ENCODE measurements at places on chromosomes 3 and 15. TPM values are rescaled to one million over a fixed set of nuclear protein-coding genes. Genes with fewer than 3 reads are reported as not detected.

- no peaks in the 10 kb centered on the region for H3K36me3 ChIP-seq
- no peak for DNase-seq
These were observed 317.3 kb upstream of the CFAP20DC start for GRCh38 chr3:59367150-59367549.

- H3K4me1 ChIP-seq = peaks cover 19% of the 10 kb centered on the region
- peak within 1 kb of the TSS; percentile 96 for H3K27ac ChIP-seq
- no peaks in the 10 kb centered on the region for H3K27me3 ChIP-seq
- H3K4me3 ChIP-seq = peak within 1 kb of the TSS; percentile 79
These were observed at the start of gene MTHFS for GRCh38 chr15:79896634-79897379. MTHFS (minus strand) TSS chr15:79897014; CDS start chr15:79896988, 26 bp downstream.

GRCh38 chr3:103787879-103788278, 1353.1 kb downstream of the ZPLD1 start:
- H3K36me3 ChIP-seq = no peaks in the 10 kb centered on the region
- no peak for DNase-seq
- no peak overlapping the region for H3K4me3 ChIP-seq
- no peaks in the 10 kb centered on the region for H3K4me1 ChIP-seq
- no peaks in the 10 kb centered on the region for H3K27me3 ChIP-seq

- peak; percentile 57 for DNase-seq
- no peaks in the 10 kb centered on the region for H3K27me3 ChIP-seq
- H3K4me1 ChIP-seq = no peaks in the 10 kb centered on the region
- H3K36me3 ChIP-seq = no peaks in the 10 kb centered on the region
- H3K4me3 ChIP-seq = no peak overlapping the region
These were observed 66.4 kb downstream of the SCN5A start for GRCh38 chr3:38582941-38583645.

DNA sequence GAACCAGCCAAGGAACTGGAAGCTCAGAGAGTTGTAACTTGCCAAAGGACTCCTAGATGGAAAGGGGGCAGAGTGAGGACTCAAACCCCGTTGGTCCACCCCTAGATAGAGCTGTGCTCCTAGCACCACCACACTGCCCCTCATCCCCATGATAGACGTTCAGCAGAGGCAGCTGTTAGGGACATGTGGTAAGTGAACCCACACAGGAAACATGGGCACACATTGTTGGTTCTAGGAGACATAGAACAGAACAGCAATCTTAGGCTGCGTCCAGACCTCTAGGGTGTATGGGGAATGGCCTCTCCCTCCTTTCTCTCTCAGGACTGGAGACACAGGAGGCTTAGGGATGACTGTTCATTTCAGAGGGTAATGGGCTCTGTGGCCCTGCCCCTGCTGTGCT, 102.7 kb downstream of the ANP32A start:
- no peaks in the 10 kb centered on the region for H3K4me1 ChIP-seq
- no peak overlapping the region for H3K27ac ChIP-seq
- H3K4me3 ChIP-seq = no peak overlapping the region
- H3K36me3 ChIP-seq = no peaks in the 10 kb centered on the region
- DNase-seq = no peak

DNA sequence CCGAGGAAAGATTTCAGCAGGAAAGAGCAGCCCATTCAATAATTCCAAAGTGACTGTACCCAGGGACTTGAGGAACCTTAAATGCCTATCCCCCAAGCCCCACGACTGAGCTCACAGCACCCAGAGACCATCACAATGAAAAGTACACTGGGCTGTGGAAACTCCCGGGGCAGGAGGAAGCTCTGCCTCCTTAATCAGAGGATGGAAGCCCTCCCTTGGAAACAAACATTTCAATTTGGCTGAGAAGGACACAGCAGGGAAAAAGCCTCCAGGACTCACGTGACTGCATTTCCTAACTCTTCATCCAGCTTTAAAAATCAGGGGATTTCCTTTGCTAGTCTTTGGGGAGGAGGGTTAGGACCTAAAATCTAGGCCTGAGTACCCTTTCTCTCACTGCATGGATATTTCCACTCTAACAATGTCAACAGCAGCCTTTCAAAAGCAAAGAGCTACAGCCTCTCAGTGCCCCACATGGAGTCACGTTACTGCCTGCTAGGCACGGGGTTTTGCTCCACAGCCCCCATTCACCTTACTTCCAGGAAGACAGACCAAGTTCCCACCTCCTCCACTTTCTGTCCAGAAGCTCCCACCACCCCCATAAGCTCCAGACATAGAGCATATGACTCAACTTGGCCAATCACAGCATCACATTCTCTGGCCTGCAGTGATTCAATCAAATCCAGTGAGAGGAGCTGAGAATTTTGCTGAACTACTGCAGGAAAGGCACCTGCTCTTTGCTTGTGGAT, 68.9 kb upstream of the WNT5A start:
- DNase-seq = no peak
- no peak overlapping the region for H3K27ac ChIP-seq
- H3K4me1 ChIP-seq = no peaks in the 10 kb centered on the region

DNA sequence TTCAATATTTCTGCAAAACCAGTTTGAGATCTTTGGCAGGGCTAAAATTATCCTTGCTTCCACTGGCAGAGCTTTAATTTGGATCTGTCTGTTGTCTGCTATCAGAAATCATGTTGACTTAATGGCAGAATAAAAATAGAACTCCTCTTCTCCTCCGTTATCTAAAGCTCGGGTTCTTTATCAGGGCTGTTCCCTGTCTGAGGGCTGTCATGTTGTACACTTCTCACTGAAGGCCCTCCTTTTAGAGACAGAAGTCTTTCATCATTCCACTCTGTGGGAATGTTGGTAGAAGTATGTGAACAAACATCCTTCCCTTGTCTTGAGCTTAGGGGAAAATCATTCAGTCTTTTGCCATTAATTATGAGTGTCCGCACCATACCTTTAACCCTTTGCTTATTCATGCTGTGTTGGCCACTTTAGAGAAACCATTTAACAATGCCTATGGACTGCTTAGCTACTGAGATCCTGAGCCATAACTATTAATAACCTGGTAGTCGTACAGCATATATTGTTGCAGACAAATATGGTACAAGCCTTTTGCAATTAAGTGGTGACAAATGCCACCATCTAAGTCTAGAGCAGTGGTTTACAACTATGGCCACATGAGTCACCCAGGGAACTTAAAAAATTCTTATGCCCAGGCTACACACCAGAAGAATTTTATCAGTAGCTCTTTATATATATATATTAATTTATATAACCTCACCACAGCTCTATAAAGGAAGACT, 226.0 kb upstream of the TPM1 start:
- H3K27ac ChIP-seq = no peak overlapping the region
- peaks cover 5% of the 10 kb centered on the region for H3K4me1 ChIP-seq
- H3K4me3 ChIP-seq = no peak overlapping the region
- no peak for DNase-seq

DNA sequence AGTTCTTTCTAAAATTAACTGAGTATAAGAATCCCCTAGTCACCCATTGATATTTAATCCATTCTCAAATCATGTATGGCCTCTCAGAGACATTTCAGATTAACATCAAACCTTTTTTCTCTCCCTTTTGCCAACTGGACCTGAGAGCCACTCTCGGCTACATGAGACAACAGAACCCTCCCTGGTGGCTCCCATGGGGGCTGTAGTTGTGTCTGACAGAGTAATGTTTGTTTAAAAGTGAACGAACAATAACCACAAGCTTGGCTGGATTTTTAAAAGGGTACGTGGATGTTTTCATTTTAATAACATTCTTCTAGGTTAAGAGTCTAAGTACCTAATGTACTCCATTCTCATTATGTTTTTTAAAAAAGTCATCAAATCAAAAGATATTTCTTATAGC, 37.1 kb downstream of the P3H2 start:
- H3K4me3 ChIP-seq = no peak overlapping the region
- H3K27ac ChIP-seq = no peak overlapping the region
- DNase-seq = no peak
- no peaks in the 10 kb centered on the region for H3K4me1 ChIP-seq

DNA sequence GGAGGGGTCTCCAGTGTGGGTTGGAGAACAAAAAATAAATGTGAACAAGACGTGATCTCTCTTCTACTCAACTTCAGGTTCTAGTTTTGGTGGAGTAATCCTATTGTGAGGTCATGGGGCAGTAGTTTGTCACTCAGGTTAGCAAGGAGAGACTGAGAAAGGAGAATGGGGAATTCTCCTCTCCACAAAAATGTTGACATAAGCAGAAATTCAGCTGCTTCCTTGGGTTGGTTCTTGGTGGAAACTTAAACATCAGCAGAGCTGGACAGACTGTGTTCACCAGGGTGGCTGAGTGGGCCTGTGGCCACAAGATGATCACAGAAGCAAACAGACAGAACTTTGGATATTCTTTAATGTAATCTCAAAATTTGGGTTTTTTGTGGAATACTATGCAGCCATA, 78.7 kb downstream of the EPHB1 start:
- H3K4me3 ChIP-seq = no peak overlapping the region
- H3K27me3 ChIP-seq = no peaks in the 10 kb centered on the region
- H3K4me1 ChIP-seq = no peaks in the 10 kb centered on the region
- H3K36me3 ChIP-seq = no peaks in the 10 kb centered on the region

DNA sequence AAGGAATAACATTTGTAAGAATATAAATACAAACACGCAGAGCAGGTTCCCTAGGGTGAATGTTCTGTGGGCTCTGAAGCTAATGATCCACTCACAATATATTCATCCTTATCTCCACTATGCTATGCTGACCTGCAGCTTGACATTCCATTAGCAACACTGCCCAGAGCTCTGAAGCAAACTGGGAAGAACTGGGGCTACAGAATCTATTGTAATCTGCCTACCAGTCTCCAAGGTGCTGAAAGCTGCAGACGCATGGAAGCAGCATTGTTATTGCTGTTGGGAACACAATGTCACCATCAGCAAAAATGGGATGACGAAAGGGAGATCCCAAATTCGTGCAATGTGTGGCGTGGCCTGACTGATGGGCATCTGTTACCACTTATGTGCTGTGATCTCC, 316.7 kb upstream of the RORA start:
- H3K27me3 ChIP-seq = peaks cover 3% of the 10 kb centered on the region
- H3K4me3 ChIP-seq = no peak overlapping the region
- no peaks in the 10 kb centered on the region for H3K4me1 ChIP-seq
- no peak for DNase-seq
- no peak overlapping the region for H3K27ac ChIP-seq

DNA sequence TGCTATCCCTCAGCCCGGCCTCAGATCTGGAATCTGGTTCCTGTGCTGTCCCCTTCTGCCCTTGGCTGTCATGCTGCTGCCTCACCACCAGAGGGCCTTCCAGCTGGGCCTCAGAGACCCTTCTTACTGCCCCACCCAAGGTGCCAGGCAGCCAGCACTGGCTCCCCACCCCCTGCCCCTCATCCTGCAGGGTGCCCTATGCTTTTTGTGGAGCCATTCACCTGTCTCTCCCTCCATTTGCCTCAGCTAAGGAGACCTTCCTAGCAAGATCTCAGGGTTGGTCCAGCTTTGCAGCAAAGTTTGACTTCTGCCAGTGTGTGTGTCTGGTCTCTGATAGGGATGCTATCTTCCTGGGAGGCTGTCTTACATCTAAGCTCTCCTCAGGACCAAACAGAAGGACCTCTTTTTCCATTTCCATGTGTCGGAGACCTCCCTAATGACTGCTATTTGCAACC, 1.9 kb upstream of the VWA5B2 start:
- H3K27ac ChIP-seq = no peak overlapping the region
- H3K36me3 ChIP-seq = no peaks in the 10 kb centered on the region
- no peak for DNase-seq
- H3K27me3 ChIP-seq = peaks cover 32% of the 10 kb centered on the region
- H3K4me3 ChIP-seq = no peak overlapping the region
- H3K4me1 ChIP-seq = peaks cover 9% of the 10 kb centered on the region

GRCh38 chr15:73812806-73813465, 59.8 kb upstream of the INSYN1 start:
- H3K4me3 ChIP-seq = no peak overlapping the region
- H3K4me1 ChIP-seq = no peaks in the 10 kb centered on the region
- no peaks in the 10 kb centered on the region for H3K27me3 ChIP-seq
- H3K36me3 ChIP-seq = no peaks in the 10 kb centered on the region

- H3K4me1 ChIP-seq = peaks cover 37% of the 10 kb centered on the region
- no peak for DNase-seq
- H3K4me3 ChIP-seq = peak overlapping the region; percentile 85
- no peaks in the 10 kb centered on the region for H3K27me3 ChIP-seq
- H3K27ac ChIP-seq = peak overlapping the region; percentile 96
These were observed 614 bp upstream of the MINDY2 start for GRCh38 chr15:58770519-58770856.

DNA sequence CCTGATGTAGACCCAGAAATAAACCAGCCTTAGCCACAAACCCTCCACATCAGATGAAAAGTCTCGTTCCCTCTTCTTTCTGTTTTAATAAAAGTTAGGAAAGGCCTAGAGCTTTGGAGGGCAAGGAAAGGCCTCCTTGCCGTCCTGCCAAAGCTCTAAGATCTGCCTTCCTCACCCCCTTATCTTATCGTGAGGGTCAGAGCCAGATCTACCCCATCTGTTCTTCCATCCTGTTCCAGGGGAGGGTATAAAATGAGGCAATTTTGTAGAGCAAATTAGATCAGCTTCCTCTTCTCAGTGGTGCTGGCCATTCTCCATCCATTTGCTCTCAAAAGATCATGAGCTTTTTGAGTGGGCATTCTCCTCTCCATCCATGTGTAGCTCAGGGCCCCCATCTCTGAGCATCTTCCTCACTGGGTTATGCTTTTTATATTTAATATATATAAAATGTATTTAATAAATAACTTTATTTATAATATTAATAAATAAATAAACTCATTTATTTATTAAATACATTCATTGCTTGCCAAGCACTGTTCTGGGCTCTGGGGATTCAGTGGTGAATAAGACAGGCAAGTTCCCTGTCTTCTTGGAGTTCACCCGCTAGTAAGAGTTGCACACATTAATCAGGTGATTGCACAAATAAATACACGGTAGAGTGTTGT, 2.0 kb upstream of the SLC24A1 start:
- H3K27ac ChIP-seq = no peak overlapping the region
- no peaks in the 10 kb centered on the region for H3K27me3 ChIP-seq
- no peaks in the 10 kb centered on the region for H3K4me1 ChIP-seq
- H3K36me3 ChIP-seq = peaks cover 6% of the 10 kb centered on the region

DNA sequence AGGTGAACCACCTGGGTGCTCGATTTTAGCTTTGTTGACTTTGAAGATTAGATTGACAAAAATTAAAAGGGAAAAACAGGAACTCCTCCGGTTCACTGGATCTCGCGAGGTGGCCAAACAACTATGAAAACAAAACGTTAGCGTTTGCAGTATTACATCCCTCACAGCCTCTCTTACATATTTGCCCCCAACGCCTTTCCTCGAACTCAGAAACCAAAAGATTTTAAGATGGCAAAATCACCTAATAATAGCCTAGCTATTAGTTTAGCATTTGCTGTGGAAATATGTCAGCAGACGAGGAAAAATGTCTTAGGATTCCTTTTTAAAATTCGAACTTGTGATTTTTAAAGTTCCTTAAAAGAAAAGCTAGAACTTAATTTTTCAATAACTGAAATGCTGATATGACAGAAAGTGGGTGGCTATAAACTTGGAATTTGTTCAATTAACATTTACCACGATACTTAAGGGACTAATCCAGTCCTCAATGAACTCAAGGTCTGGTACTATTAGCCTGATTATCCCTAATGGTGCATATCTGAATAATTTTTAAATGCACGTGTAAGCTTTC, 491 bp upstream of the SENP7 start:
- H3K4me3 ChIP-seq = peak overlapping the region; percentile 87
- H3K27ac ChIP-seq = peak overlapping the region; percentile 92
- no peaks in the 10 kb centered on the region for H3K36me3 ChIP-seq
- no peak for DNase-seq
- H3K4me1 ChIP-seq = peaks cover 7% of the 10 kb centered on the region

Gene GABRR3
- not detected for total RNA-seq

Gene ANKUB1
- total RNA-seq = not detected

Gene DGKG
- 4.7 TPM for total RNA-seq

Gene UCN2
- total RNA-seq = not detected

Gene NRROS
- total RNA-seq = 19.5 TPM

Gene FAM98B
- total RNA-seq = 24.8 TPM
